ENCODE measurements at places on chromosomes 3 and 15.

GRCh38 chr3:151062611-151063010, 22.9 kb upstream of the MED12L start:
- no peak for DNase-seq

- DNase-seq = no peak
Measured at GRCh38 chr15:78129751-78130287, 1.4 kb downstream of the CIB2 start.

GRCh38 chr3:146322216-146322817, 71.4 kb upstream of the PLSCR4 start:
- peak; percentile 37 for DNase-seq

DNA sequence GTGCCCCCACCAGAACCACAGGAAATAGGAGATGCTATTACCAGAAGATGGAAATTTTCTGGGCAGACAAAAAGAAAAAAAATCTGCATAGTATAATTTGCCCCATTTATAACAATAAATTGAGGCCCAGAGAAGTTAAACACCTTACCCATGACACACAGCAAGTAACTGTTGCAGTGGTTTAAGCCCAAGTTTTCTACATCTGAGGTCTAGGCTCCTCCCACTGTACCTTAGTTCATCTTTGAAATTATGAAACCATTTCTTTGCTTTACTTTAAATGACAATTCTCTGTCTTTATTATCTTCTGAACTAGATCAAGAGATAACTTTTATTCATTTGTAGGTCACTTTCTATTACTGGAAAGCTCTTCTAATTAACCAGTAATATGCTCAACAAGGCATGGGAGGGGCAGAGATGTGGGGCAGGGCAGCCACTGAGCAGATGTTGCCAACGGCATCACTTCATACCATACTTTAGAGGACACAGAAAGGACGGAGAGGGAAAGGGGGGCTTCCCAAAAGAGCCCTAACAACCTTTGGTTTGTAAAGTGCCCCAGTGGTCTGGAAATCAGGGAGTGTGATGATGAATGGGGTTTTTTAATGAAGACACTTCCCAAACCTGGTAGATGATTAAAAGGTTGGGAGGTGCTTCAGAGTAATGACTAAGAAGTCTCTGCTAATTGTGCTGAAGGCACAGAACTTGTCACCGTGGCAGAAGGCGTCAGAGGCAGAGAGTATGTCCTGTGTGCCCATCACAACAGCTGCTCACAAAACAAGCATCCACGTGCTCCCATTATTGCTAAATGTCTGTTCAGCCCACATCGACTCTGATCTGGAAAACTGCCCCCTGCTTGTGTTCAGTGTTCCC, 342.5 kb downstream of the SHQ1 start:
- no peak for DNase-seq

DNA sequence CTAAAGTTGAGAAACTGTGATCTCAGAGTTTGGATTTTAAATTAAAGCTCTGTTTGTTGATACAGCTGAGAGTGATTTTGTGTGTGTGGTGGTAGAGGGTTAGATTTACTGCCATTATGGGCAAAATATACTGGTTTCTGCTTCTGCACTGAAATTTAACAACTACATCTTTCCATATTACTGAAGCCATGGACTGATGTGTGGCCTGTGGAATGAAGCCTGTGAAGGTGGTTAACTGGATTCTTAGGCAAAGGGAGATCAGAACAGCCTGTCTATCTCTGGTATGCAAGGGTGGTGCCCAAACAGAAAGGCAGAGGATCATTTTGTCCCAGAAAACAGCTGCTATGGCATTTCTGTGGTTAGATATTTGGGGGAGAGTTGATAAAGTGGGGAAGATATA, 297.3 kb upstream of the THBS1 start:
- DNase-seq = peak; percentile 75
